ENCODE measurements at places on chromosomes 7 and 10.

GRCh38 chr7:96942112-96942511 lies 63.2 kb upstream of the DLX6 start:
- DNase-seq = no peak

- DNase-seq = no peak
Measured at GRCh38 chr7:111164442-111164841, 73.5 kb downstream of the LRRN3 start.

GRCh38 chr7:96786261-96786997 lies 76.8 kb upstream of the SEM1 start:
- DNase-seq = no peak

GRCh38 chr7:44805950-44806349 lies 9.5 kb downstream of the PPIA start:
- no peak for DNase-seq

- peak; percentile 90 for DNase-seq
Measured at GRCh38 chr10:100535715-100536353, at the start of gene HIF1AN. Gene HIF1AN (plus strand): TSS chr10:100535943. CDS start chr10:100535959, 16 bp downstream.

GRCh38 chr10:58265249-58265648 lies 2.4 kb downstream of the IPMK start:
- DNase-seq = no peak

GRCh38 chr7:128362670-128363069 lies 1.2 kb upstream of the PRRT4 start:
- DNase-seq = no peak

DNA sequence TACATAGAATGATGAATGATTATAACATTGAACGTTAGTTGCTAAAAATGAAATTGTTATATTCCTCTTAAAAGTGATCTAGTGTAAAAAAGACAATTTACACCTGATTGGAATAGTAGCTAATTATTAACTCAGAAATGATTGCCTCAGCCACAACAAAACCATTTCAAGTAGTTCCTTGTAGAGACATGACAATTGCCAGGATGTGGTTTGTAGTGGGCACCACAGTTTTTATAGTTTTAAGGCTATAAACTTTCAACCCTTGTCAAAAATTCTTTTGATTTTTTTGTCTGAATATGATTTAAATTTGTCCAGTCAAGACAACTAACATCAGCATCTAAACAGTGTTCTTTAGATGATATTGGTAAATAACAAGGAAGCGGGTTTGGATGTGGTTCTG lies 145.2 kb downstream of the SUGCT start:
- DNase-seq = no peak

GRCh38 chr7:55423277-55423711 lies 58.2 kb downstream of the LANCL2 start:
- DNase-seq = no peak

GRCh38 chr7:42233695-42234331 lies 3.2 kb downstream of the GLI3 start:
- no peak for DNase-seq

DNA sequence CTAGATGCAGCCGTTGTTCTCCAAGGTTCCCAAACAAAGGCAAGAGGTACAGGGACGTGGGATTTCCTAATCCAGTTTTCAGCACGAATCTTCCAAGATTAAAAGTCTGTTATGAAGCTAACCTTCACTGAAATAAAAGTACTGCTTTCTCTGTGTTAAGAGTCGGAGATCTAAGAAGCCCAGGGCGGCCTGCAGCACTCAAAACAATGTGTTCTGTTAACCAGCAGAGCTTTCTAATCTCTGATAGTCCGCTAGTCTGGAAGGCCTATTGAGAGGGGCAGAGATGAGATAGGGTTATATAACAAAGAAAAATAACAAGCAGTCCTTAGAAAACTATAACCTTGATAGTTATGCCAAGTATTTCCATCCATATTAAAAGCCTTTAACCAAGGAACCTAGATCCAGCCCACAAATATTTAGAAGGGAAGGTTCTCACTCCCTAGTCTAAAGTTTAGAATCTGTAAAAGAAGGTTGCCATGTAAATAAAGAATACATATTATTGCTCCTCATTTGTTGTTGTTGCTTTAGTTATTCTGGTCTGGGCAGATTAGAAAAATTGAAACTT lies 106.3 kb upstream of the SVIL start:
- DNase-seq = no peak

GRCh38 chr10:34854147-34854601 lies 39.1 kb upstream of the PARD3 start:
- DNase-seq = no peak

DNA sequence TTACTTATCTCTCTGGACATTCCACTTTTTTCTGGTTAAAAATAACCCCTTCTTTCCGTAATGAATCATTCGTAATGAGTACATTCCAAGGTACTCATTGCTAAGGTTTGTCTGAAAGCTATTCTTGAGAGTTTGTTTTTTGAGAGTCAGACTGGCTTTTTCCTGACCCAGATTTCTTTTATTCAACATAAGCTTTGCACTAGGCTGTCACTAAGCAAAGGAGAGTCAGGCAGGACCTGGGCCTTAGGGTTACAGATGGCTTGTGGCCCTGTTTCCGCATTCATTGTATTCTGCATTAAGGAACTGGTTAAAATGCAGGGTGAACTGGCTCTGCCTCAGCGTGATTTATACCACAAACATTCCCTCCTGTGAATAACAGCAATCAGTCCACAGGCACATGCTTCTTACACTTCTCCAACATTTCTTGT lies 84.1 kb downstream of the POM121L12 start:
- no peak for DNase-seq

GRCh38 chr7:24392774-24393173 lies 108.8 kb downstream of the NPY start:
- DNase-seq = no peak

GRCh38 chr7:78959477-78959876 lies 494.0 kb downstream of the MAGI2 start:
- DNase-seq = no peak

GRCh38 chr10:87846023-87846422 lies 17.3 kb downstream of the KLLN start:
- DNase-seq = no peak

- DNase-seq = no peak
Measured at GRCh38 chr7:18927134-18927533, 190.3 kb downstream of the TWIST1 start.

DNA sequence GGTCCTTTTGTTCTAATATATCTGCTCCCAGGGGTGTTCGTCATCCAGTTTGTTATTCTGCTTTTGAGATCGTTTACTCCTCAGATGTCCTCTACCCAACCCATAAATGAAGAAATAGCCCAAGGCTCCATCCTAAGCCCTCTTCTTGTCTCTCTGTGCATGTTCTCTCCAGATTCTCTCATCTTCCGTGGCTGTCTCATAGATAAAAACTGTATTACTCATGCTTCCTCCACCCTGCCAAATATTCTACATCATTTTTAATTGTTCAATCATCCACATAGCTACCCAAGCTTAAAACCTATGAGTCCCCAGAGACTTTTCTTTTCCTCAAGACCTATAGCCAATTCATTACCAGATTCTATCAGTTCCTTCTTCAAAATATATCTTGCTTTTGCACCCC lies 44.9 kb downstream of the CAV1 start:
- DNase-seq = no peak

DNA sequence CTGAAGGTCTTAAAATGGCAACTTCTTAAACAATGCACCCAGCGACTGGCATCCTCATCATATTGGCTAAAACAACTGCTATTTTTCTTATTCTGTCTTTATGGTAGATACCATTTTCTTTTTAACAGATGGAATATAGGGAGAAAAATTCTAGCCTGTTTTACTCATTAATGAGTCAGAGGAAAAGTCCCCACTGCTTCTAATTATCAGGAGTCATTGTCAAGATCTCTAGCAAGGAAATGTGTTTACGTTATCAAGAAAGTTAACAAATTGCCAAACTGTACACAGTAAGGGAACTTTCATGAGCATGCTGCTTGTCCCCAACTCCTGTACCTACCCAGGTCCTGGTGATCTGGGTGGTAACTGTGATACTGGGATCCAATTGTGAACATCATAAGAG lies 117.7 kb upstream of the KIAA1217 start:
- no peak for DNase-seq

DNA sequence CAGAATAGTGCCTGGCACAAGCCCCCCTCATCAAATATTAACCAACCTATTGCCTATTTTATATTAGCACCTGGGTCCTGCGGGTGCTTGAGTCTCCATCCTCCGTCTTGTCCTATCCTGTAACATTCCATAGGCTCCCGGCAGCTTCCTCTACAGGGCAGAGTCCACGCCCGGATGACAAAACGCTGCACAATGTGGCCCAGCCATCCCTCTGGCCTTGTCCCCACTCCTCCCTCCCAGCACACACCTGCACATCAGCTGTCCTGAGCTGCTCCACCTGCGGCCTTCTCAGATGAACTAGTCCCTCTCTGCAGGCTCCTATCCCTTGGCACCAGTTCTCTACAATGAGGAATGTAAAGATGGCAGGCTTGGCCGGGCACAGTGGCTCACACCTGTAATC lies 153.5 kb upstream of the PDE1C start:
- DNase-seq = no peak

DNA sequence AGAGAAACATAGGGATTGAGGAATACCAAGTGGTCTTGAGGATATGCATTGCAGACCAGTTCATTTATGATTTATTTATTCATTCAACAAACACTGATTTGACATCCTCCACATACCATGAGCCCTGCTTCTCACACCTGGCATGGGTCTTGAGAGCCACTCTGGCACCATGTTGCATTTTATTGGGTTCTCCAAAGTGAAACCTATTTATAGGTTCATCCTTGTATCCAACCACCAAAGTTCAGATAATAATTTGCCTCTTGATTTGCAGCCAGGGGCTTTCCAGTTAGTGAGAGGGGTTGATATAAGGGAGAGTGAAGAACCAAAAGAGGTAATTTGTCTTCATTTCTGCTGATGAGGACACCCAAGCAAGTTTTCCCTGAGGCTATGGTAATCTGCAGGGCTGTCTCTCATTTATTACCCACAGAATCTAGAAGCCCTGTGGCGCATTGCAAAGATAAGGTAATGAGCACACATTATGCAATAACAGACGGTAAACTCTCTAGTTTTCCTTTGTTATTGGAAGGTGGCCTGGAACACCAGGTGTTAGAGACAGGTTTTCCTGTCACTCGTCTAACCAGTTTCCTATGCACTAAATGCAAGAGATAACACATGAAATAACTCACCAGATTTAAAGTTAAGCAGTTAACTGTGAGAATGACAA lies 28.8 kb upstream of the ICA1 start:
- peak; percentile 45 for DNase-seq

- DNase-seq = no peak
Measured at GRCh38 chr10:14299556-14299955, 31.2 kb downstream of the FRMD4A start.

- DNase-seq = no peak
Measured at GRCh38 chr10:113139699-113140098, 189.7 kb downstream of the TCF7L2 start.

GRCh38 chr7:95649546-95649945 lies 53.2 kb upstream of the PDK4 start:
- DNase-seq = no peak

DNA sequence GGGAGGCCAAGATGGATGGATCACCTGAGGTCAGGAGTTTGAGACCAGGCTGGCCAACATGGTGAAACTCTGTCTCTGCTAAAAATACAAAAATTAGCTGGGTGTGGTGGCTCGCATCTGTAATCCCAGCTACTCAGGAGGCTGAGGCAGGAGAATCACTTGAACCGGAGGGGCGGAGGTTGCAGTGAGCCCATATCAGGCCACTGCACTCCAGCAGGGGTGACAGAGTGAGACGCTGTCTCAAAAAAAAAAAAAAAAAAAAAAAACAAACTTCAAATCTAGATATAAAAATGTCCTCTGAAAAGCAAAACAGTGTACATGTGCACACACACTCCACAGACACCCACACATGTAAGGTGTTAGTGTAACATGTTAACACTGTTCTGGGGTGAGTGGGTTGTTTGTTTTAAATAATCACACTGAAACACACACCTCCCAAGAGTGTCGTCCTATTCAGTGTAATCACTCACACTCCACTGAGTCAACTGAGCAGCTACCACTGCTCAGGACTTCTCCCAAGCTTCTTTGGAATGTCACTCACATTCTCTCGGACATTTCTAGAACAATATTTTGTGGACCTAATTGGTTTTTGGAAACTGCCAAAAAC lies 12.8 kb upstream of the RGS10 start:
- no peak for DNase-seq

Measured in colonic mucosa (tissue), 4 donors.